Naive thymus-derived CD8-positive, alpha-beta T cell (primary cell): ENCODE measurements at places on chromosomes 16 and 17. TPM values are rescaled to one million over a fixed set of nuclear protein-coding genes. Genes with fewer than 3 reads are reported as not detected.

Gene KCTD19
- not detected for total RNA-seq

DNA sequence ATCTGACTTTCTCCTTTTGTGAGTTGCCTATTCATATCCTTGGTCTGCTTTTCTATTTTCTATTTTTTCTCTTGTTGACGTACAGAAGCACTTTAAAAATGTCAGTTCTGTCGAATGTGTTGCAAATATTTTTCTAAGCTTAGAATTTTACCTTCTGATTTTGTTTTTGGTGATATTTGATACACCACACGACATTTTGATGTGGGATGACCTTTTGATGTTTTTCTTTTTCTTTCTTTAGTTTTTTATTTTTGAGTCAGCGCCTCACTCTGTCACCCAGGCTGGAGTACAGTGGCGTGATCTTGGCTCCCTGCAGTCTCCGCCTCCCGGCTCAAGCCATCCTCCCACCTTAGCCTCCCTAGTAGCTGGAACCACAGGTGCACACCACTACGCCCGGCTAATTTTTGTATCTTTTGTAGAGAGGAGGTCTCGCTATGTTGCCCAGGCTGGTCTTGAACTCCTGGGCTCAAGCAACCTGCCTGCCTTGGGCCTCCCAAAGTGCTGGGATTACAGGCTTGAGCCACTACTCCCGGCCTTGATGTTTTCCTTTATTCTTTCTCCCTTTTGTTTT, 39.6 kb downstream of the WSB1 start:
- DNase-seq, result no peak

DNA sequence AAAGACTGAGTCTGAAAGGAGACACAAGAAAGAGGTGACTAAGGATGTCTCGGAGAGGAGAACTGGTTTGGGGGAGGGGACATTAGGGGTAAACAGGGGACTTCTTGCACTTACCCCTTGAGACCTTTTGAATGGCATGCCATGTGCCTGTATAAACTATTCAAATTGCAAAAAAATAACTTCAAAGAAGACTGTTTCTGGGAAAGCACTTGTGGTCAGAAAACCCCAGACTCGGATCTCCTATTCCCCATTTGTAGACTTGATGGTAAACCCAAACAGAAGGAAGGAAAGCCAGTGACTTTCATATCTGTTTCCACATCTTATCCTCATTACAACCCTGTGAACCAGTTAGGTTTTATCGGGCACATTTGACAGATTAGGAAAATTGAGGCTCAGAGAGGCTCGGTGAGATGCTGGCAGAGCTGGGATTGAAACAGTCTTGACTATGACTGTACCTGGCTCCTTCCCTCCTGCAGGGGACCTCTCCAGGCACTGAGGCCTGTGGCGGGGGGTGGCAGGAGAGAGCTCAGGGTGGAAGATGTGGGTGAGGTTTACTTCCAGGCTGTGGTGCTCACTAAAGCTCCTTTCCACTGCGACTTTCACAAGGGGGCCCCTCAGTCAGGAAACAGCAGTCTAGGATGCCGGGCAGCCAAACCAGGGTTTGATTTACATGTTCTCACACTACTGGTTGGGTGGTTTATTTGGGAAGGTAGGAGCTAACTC, 30.5 kb upstream of the PLCG2 start:
- no peak for DNase-seq

DNA sequence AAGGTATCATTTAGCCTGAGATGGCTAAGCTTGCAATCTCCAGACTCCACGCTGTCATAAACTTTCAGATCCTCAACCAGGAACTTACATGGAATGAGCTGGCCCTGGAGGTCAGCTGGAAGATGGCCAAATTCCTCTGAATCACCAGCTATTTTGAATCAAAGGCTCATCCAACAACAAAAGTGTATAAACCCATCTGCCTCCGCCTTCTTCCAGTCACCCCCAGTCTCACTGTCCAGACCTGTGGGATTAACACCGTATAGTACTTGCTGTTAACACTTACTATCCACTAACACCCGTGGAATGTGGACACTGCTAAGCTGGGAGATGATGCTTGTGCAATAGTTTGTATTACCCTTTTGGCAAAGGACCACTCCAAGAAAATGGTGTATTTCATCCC, 1.9 kb upstream of the LCMT1 start:
- no peak for DNase-seq

- no peak for DNase-seq
Observed at GRCh38 chr17:5785867-5786509, 201.7 kb upstream of the NLRP1 start.
